Activated CD4-positive, alpha-beta memory T cell treated with anti-CD3 and anti-CD28 coated beads, Interleukin-2, amount 10 ng/mL, durations not matched to agents 7 days and 5 days (primary cell): ENCODE measurements at places on chromosomes 5 and 9. TPM values are rescaled to one million over a fixed set of nuclear protein-coding genes. Genes with fewer than 3 reads are reported as not detected.

PCDHB6 gene
- total RNA-seq: not detected

DNA sequence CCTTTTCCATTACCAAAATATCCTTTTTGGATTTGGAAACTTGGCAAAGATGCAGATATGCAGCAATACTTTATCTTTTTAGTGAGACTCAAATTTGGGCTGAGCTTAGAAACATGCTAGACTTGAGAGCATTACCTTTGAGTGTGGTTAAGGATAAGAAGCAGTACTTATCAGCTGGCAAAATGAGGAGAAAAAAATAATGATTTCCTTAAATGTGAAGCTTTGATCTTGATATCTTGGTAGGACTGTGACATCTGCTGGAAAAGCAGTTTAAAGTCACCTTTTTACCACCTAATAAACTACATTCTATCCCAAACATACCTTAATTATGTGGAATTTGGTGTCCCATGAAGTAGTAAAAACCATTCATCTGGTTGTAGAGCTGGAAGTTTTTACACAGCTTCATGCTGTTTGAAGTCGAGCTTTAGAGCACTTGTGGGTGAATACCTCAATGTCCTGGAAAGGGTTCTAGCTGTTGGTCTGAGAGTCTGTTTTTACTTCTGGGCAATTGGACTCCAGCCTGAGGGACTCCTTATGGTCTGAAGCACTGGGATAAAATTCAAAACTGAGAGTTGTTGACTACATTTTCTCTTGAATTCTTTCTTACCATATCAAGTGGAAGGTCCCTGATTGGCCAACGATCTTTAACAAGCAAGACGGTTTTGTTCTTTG, 53.4 kb downstream of the LRRC70 start:
- no peak overlapping the region for H3K27ac ChIP-seq
- H3K4me3 ChIP-seq: no peak overlapping the region
- no peak for DNase-seq
- no peaks in the 10 kb centered on the region for H3K27me3 ChIP-seq
- H3K4me1 ChIP-seq: no peaks in the 10 kb centered on the region
- peaks cover 3% of the 10 kb centered on the region for H3K36me3 ChIP-seq

TAS2R1 gene
- total RNA-seq: not detected

DNA sequence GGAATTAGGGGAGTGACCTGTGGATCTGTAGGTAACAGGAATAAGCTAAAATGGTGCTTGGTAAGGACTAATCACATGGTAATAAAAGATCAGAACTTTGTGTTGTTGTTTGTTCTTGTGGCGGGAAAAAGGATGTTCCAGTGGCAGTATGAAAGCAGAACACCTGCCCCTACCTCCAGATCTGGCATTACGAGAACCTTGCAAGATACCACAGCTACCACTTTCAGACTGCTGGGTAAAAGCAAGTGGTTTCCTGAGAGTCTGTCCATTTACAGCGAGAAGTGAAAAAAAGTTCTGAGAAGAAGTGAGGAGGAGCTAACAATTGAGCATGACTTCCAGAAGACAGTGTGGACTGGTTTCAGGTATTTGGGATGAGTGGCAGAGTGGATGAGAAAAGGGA, 252.5 kb downstream of the TLE4 start:
- peaks cover 25% of the 10 kb centered on the region for H3K4me1 ChIP-seq
- no peak overlapping the region for H3K4me3 ChIP-seq
- no peak for DNase-seq

SIGMAR1 gene
- total RNA-seq: 55.5 TPM

DNA sequence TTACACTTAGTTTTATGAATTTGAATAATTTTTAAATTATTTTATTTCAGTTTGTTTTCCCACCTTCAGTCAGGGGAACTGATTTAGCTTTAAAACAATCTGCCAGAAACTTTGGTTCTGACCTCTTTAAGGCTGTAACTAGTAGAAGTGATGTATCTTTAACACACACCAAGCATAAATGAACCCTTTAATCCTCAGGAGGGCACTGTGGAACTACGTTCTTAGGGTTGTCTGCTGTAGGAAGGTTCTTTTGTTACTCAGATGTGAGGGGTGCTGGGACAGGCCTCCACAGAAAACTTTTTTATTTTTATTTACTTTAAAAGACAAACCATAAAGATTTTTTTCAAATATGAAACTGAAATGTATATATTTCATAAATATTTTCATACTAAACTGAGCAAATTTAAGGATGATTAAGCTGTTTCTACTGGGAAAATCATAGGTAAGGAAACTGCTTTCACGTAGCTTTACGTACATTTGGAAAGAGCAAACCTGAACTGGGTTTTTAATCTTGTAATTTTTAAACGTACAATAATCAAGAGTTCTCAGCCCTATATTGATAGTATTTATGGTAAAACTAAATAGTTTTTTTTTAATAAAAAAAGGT, 5.3 kb downstream of the KLF4 start:
- H3K36me3 ChIP-seq: no peaks in the 10 kb centered on the region
- H3K4me3 ChIP-seq: no peak overlapping the region

DNA sequence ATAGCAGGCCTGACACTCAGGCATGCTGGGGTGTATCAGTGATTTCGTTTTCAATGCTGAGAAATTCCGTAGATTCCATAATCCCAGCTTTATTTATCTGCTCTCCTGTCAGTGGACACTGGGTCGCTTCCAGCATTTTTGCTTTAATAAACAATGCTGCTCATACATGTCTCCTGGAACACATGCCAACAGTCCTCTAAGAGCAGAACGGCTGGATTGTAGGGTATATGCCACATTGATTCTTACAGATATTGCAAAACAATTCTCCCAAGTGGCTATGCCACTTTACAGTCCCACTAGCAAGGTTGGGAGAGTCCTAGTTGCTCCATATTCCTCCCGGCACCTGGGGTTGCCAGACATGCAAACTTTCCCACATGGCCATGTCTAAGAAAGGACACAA, 81.9 kb downstream of the RAPGEF1 start:
- peak overlapping the region; percentile 90 for H3K27ac ChIP-seq
- H3K36me3 ChIP-seq: peaks cover 31% of the 10 kb centered on the region
- no peak overlapping the region for H3K4me3 ChIP-seq
- peaks cover 85% of the 10 kb centered on the region for H3K4me1 ChIP-seq
- no peak for DNase-seq

- H3K27me3 ChIP-seq: peaks cover 24% of the 10 kb centered on the region
- peaks cover 38% of the 10 kb centered on the region for H3K4me1 ChIP-seq
- no peak overlapping the region for H3K4me3 ChIP-seq
- no peak overlapping the region for H3K27ac ChIP-seq
- peaks cover 13% of the 10 kb centered on the region for H3K36me3 ChIP-seq
Measured at GRCh38 chr5:143026380-143026779, 256.2 kb downstream of the ARHGAP26 start.

- H3K27me3 ChIP-seq: peaks cover 5% of the 10 kb centered on the region
- no peak overlapping the region for H3K4me3 ChIP-seq
- H3K36me3 ChIP-seq: no peaks in the 10 kb centered on the region
- no peaks in the 10 kb centered on the region for H3K4me1 ChIP-seq
Measured at GRCh38 chr5:180439911-180440769, 54.0 kb upstream of the CNOT6 start.

DNA sequence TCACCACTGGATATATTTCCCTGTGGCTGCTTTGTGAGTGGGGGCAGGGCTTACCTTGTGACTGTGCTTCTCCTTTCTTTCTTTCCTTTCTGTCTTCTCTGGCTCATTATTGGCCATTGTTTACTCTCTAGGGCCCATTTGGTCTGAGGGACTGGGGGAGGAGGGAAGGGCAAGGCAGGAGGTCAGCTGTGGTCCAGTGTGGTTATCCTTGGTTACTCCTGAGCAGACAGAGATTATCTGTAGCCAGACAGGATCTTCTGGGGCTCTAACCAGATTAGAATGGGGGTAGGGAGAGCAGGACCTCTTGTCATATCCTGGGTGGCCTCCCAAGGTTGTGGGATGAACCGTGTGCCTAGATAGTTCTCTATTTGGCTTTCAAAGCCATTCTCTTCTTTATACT, 71.2 kb downstream of the ANKRD55 start:
- no peak for DNase-seq
- peaks cover 4% of the 10 kb centered on the region for H3K36me3 ChIP-seq
- H3K27me3 ChIP-seq: no peaks in the 10 kb centered on the region
- no peak overlapping the region for H3K4me3 ChIP-seq

GRCh38 chr9:138009803-138010690, 132.5 kb downstream of the CACNA1B start:
- DNase-seq: no peak
- H3K4me1 ChIP-seq: no peaks in the 10 kb centered on the region
- no peak overlapping the region for H3K27ac ChIP-seq
- H3K36me3 ChIP-seq: no peaks in the 10 kb centered on the region
